ENCODE measurements at places on chromosomes 6 and 20. TPM values are rescaled to one million over a fixed set of nuclear protein-coding genes. Genes with fewer than 3 reads are reported as not detected.
A peak's percentile ranks its signal among the peaks of the same experiment; 100 is the strongest.

- H3K27ac ChIP-seq, result no peak overlapping the region
- H3K36me3 ChIP-seq, result no peaks in the 10 kb centered on the region
- no peaks in the 10 kb centered on the region for H3K27me3 ChIP-seq
- peaks cover 46% of the 10 kb centered on the region for H3K4me1 ChIP-seq
- no peak overlapping the region for H3K4me3 ChIP-seq
These were observed 23.6 kb upstream of the STX16 start for GRCh38 chr20:58627212-58628072.

DNA sequence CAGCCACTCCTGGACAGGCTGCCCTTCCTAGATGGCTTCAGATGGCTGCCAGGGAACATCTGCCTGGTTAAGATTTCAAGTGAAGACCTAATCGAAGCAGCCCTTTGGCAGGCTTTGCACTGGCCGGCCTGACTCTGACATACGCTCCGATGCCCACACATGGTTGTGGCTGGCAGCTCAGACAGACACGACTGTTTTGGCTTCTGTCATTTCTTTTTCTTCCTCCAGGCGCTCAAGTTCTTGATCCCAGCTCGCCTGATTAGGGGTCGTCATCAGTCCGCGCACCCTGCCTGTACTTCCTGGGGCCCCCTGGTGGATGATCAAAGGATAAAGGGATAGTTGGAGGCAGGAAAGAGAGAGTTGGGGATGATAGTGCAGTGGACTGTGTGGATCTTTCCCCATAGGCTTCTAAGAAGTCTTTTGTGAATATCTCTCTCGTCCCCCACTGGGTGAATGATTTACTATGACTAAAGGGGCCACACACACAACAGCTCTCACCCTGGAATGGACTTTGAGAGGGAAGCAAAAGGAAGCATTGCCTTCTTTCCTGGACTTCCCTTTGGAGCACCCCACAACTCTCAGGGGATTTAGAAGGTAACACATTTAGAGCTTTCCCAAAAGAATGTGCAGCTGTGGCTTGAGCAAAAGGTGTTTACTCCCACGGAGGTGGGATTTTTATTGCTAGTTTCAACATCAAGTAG is 21.4 kb upstream of the TRAM2 start:
- H3K36me3 ChIP-seq, result no peaks in the 10 kb centered on the region
- peaks cover 34% of the 10 kb centered on the region for H3K4me1 ChIP-seq
- no peak overlapping the region for H3K27ac ChIP-seq
- peak; percentile 54 for DNase-seq
- H3K4me3 ChIP-seq, result no peak overlapping the region
- no peaks in the 10 kb centered on the region for H3K27me3 ChIP-seq

The FAM83C gene
- not detected for total RNA-seq

GRCh38 chr6:81204731-81205130 is 547.8 kb downstream of the TENT5A start:
- no peaks in the 10 kb centered on the region for H3K27me3 ChIP-seq
- no peak overlapping the region for H3K27ac ChIP-seq
- DNase-seq, result no peak

DNA sequence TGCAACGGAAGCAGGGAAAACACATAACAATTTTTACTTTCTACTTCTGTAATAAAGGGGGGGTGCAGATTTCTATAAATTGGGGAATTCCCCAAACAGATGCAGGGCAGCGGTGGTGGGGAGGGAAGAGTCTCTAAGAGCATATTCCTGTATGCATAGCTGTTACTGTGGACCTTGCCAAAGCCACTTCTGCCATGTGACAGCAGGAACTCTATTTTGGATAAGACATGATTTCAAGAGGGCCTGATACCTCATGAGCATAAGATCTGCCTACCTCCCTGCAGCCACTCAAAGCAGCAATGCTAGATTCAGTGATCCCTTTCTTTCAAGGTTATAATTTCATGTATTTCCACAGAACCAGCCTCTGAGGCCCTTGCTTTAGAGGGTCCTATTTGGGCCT is 86.2 kb upstream of the CNKSR3 start:
- H3K4me1 ChIP-seq, result no peaks in the 10 kb centered on the region
- no peak overlapping the region for H3K4me3 ChIP-seq
- no peaks in the 10 kb centered on the region for H3K36me3 ChIP-seq
- no peaks in the 10 kb centered on the region for H3K27me3 ChIP-seq
- DNase-seq, result no peak
- H3K27ac ChIP-seq, result no peak overlapping the region

Data from endothelial cell of umbilical vein (primary cell).